Stimulated activated naive CD4-positive, alpha-beta T cell treated with Interleukin-2 at 50 U/mL for 16 hours (primary cell): ENCODE measurements at places on chromosomes 2 and 18.

DNA sequence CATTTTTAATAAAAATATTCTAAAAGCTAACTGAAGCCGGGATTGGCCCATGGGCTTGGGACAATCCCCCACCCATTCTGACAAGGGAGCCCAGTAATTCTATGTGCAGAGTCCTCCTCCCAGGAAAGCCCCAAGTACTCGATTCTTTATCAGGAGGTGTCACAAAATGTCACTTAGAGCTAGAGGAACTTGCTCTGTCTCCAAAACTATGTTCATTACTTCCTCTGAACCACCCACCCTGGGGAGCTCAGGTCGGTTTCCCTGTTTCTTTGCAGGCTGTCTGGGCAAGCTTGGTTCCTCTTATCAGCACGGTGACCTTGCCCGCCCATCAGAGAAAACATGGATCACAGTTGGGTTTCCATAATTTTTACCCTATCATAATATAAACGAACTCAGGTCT, 430.6 kb upstream of the ID2 start:
- DNase-seq: no peak

GRCh38 chr18:58017267-58017666, 26.8 kb upstream of the NEDD4L start:
- DNase-seq: no peak

DNA sequence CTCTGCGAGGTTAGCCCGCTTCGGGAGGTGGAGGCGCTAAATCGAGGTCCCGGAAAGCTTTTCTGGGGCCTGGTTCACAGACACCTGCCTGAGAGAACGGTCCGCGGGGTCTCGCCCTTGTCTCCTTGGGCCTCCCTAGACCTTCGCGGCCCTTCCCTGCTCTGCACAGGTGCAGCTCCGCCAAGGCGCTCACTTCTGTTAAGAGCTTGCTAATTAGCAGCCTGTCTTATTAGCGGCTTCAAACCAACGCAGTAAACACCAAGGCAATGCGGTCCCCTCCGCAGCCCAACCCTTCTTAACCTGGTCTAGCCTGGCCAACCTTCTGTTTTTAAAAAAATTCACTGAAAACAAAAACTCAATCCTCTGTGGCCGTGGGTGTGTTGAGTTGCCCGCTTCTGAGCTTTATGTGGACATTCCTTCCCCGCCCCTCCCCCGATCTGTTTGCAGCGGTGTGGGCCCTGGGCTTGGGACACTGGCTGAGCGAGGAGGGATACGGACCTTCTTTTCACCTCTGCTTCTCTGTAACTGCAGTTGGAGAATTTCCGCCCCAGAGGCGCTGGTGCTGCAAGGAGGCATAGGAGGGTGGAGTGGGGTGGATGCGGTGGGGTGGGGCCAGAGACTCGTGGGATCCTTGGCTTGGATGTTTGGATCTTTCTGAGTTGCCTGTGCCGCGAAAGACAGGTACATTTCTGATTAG, 3.4 kb upstream of the HOXD4 start:
- no peak for DNase-seq

DNA sequence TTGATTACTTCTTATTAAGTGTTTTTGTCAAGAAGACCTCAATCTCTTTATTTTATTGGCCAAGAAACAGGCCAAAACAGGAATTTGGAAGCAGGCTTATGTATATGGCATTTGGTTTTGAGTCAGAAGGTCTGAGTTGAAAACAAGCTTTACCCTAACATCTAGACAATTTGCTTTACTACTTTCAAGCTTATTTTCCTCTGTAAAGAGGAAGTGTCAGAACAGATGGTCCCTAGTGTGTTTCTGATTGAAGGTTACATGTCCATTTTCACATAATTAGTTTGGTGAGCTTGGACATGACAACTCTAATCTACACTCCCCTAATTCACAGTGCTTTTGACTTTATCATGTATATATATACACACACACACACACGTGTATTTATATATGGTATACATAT, 19.8 kb upstream of the MAP4K4 start:
- no peak for DNase-seq

GRCh38 chr2:203383038-203383437, 54.8 kb downstream of the ABI2 start:
- DNase-seq: no peak

DNA sequence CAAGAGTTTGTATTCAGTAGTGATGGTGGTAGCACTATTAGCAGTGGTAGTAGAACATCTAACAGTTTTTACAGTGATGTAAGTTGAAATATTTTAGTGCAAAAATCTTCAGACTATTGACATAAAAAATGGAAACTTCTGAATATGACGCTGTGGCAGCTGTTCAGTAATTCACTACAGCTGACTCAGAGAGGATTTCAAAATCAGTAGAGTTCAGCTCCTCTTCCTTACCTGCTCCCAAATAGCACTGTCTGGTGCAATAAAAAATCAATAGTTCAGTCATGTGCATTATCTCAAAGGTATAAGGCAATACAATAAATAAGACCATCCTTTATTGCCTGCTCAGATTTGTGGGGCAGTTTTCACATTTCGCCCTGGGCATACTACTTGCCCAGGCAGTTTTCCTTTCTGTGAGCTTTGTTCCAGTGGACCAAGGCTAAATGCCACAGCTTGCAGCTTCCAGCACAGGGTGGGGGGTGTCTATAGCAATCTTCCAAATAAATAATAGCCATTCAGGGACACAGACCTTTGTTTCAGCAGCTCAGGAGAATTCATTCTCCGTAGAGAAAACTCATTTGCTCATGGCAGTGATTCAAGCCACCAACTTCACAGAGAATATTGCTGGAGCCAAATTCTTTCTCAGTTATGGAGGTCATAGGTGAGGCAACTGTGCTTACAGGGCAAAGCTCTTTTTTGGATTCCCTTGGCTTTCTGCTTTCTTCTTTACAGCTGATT, 33.9 kb upstream of the GORASP2 start:
- no peak for DNase-seq

DNA sequence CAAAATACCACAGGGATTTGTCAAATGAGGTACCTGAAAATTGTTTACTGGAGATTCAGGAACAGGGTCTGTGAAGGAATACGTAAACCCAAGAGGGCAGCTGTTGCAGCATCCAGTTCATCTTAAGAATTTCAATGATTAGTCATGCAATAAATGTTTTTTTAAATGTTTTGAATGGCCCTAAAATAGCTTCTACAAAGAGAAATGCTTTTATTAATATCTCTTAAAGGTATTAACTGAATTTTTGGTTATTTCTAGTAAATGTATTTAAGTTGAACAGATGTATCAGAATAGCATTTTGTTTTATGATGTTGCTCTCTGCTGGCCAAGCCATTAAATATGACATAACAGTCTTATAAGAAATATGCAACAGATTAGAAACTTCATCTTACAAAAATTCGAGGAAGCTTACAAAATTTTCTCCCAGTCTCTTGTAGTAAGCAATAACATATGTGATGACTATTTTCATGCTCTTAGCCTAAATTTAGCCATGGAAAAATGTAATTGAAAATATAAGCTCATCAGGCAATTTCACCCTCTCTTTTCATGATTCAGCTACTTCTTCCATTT, 863.9 kb downstream of the SUCLG1 start:
- no peak for DNase-seq

GRCh38 chr2:37343537-37344434, 644 bp upstream of the QPCT start:
- DNase-seq: no peak

DNA sequence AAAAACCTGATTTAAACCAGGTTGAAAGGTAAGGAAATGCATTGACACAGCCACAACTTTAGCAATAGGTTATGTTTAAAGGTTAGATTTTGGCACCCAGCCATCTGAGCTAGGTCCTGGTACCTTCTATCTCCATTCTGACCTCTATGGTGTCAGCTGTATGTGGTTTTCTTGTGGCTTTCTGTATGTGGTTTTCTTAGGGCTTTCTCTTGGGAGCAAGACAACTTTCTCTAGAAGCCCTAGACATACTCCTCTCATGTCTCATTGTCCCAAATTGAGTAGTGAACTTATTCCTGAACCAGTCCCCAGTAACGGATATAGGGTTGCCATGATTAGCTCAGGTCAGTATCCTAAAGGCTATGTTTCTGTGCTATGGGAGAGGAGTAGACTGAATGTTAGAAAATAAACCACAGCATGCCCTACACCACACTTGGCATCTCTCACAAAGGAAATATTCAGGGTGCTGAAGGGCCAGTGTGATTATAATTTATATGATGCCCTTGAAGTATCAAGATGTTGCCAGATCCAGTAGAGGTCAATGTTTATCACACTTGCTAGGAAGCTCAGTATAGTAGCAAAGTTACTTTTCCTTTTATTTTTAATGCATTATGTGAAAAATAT, 176.1 kb downstream of the CAPN13 start:
- DNase-seq: no peak

DNA sequence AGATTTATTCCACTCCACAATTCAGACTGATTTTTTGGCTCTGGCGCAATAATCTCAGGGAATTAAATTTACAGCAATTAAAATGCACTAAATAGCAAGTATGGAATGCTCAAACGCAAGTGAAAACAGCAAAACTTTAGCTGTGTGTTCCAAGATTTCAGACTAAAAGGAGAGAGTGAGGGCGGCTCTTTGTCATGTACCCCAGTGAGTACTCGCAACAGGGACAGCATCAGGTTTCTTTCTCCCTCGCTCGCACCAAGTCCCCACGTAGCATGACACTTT, 1.1 kb downstream of the ROCK2 start:
- no peak for DNase-seq

DNA sequence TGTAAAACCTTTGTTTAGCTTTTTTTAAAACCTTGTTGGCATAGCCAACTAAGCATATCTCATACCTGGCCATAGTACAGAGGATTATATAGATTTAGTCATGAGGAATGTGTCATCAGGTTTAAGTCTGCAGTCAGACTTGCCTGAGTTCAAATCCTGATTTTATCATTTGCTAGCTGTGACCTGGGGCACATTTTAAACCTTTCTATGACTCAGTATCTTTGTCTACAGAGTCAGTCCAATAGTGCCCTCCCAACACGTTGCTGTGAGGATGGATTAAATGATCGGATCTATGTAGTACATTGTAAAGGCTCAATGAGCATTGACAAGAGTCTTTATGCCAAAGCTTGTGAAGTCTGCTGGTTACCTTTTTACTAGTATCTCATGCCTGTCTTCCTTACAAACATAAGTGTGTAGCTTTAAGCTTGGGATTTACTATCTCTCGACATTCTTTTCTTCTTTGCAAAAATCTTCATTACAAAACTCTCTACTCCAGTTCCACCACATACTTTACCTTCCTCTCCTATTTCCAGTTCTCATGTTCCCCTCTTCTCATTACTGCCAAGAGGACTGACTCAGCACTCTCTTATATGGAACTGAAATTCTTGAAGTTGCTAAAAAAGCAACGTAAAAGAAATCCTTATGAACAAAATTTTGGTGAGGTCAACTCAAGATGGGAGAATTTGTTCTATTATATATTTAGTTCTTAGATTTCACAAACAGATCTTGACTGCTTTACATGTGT, 68.1 kb upstream of the RBMS1 start:
- DNase-seq: no peak

- no peak for DNase-seq
Observed at GRCh38 chr18:5995626-5996025, 100.3 kb upstream of the TMEM200C start.

DNA sequence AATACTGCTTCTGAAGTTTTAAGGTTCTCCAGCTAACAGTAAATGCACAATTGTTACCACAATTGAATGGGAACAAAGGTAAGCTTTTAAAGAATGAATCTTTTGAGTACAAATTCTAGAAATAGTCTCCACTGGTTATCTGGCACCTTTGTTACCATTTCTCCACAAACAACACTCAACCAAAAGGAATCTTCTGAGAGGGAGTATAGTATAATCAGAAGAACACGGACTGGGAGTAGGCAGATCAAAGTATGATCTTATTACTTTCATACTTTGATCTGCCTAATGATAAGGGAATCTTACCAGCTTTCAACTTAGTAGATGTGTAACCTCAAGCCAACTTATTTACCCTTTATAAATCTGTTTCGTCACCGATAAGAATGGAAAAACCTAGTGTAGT, 1.4 kb downstream of the CEP76 start:
- DNase-seq: no peak

DNA sequence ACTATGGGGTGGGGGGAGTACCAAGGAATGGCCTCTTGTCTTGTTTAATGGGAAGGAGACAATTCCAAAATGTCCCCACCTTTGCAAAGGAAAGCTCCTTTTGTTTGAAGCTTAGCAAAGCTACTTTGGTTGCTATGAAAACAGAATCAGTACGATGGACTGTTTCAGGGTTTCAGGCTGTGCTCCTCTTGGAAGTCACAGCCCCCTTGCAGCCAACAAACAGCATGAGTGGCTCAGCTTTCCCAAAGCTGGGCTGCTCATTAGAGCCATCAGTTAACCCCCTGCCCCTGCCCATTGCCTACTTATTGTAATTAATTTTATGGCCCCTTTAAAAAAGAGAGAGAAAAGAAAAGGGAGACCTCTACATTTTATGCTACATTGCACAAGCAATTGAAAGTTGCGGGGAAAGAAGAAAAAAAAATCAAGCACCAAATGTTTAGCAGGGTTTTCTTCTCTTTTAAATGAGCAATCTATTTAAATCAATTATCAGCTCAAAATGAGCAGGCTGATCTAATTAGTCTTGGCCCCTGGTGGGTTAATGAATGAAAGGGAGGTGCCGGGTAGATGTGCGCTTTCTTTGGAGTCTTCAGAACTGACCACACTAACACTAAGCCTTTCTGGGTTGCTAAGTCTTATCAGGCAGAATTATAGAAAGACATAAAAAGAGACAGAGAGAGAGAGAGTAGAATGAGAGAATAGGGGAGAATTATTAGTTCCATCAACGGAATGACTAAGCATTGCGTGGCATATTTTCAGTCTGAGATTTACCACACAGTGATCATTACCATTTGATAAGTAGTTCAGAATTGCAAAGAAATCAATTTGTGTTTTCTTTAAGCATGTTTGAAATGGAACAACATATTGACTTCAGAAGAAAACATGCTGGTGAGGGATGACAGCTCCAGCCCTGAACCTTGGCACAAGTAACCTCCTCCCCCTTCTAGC, 284.9 kb downstream of the INSIG2 start:
- DNase-seq: no peak

DNA sequence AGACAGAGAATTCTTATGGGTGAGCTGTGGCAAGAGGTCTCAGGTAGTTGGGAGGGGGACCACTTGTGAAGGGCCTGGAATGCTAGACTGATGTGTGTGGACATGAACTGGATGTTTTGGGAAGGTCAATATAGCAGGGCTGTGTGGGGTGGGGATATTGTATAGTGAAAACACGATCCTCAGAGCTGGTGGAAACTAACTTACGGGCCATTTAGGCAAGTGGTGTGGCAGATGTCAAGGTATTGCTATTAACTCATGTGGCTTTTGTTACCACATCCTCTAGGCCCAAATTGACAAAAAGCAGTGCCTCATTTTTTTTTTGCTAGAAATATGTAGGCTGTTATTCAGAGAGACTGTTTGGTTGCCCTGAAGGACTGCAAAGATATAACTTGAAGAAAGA, 8.0 kb upstream of the GALNT1 start:
- DNase-seq: no peak

- DNase-seq: no peak
Observed at GRCh38 chr18:38491195-38491594, 925.6 kb upstream of the CELF4 start.

- DNase-seq: no peak
Observed at GRCh38 chr2:15700599-15701340, 109.1 kb downstream of the DDX1 start.
